ENCODE measurements at places on chromosomes 5 and 9.

DNA sequence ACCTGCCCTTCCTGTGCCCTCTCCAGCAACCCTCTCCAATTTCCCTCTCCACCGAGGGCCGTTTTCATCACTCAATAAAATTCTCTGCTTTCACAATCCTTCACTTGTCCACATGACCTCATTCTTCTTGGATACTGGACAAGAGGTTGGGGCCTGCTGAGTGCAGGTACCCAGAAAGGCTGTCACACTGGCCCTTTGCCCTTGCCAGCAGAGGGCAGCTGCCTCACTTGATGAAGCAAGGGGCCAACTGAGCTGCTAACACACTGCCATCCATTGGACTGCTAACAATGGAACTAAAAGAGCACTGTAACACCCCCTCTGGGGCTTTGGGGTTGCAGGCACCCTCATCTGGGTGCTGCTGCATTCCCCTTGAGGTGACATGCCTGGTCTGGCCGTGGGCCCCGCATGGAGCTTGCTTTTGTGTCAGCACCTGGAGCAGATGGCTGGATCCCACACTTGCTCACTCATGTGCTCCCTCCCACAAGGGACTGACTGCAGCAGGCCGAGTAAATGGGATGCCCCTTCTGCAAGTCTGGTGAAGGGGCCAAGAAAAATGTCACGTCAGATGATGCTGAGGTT is 308.1 kb upstream of the ADCY2 start:
- no peak for DNase-seq

GRCh38 chr9:106403081-106403480 is 459.9 kb upstream of the ZNF462 start:
- no peak for DNase-seq

GRCh38 chr9:135066291-135066690 is 21.2 kb upstream of the OLFM1 start:
- no peak for DNase-seq

DNA sequence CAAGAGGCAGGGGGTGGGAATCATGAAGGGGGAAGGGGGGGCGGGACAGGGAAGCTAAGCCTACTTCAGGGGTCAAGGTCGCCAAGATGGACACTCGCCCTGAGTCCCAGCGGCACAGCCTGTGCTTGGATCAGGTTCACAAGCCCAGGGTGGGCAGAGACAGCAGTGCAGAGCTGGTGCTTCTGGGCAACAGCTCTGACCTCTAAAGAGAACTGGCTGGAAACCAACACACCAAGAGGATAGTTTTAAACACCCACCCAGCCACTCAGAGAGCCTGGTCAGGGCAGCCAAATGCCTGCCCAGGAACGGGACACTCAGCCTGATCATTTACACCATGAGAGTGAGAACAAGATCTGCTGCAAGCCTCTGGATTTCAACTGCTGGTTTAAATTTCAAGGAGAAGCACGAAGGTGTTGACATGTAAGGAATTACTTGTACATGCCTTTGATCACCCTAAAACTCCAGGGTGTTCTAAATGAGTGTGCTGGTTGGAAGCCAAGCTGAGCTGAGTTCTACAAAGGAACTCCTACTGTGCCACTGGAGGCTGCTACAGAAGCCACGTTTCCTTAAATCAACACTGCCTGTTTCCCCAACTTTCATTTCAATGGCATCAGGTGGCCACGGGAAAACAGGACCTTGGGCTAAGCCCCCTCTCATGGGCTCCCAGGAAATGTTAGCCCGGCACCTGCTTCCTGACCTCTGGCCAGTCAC is 91.5 kb downstream of the TTLL11 start:
- no peak for DNase-seq

GRCh38 chr5:164614707-164615106 is 1109.3 kb downstream of the MAT2B start:
- DNase-seq: no peak

DNA sequence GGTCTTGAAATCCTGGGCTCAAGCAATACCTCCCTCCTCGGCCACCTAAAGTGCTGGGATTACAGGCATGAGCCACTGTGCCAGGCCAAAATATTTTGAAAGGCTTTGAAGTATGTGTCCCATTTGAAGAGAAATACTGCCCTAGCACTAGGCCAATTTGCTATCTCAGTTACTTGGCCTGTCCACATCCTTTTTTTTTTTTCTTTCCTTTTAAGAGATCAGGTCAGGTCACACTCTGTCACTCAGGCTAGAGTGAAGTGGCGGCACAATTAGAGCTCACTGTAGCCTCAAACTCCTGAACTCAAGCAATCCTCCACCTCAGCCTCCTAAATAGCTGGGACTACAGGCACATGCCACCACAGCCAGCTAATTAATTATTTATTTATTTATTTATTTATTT is 84.2 kb downstream of the NR6A1 start:
- DNase-seq: no peak

GRCh38 chr5:108727236-108727650 is 20.5 kb upstream of the FER start:
- DNase-seq: no peak

GRCh38 chr5:99243111-99243510 is 314.3 kb upstream of the CHD1 start:
- DNase-seq: no peak

DNA sequence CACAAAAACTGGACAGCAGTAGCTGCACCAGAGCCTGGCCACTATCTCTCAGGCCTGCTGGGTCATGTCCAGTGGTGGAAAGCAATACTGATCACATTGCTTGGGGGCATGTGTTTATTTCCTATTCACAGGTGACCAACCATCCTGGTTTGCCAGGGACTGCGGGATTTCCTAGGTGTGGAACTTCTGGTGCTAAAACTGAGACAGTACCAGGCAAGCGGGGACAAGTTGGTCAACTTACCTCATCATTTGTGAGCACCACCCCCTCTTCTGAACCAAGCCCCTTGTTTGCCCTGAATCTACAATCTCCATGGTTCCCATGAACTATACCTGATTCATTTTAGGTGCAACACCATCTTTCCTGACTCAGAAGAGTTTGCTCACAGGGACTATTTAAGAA is 81.3 kb downstream of the TNC start:
- no peak for DNase-seq

DNA sequence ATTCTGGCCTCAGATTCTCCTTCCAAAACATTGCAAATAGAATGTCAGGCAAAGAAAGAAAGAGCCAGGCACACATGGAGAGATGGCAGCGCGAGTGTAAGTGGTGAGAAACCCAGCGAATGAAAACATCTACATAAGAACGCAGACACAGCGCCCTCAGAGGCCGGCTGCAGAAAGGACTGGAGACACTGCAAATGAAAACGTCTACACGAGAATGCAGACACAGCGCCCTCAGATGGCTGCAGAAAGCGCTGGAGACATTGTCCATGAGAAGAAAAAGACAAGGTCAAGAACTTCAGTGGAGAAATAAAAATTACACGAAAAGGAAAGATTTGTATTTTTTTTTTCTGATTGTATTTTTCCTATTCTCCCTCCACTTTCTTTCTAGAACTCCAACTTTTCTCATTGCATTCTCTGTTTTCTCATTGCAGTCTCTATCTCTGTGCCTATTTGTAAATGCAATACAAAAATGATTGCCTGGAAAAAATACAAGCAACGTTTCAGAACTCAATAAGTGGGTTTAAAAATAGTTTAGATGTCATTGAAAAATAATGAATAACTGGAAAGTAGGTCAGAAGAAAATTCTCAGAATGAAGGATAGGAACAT is 117.9 kb upstream of the LPCAT1 start:
- peak; percentile 63 for DNase-seq

- DNase-seq: no peak
Measured at GRCh38 chr9:132048201-132048600, 31.5 kb downstream of the MED27 start.

GRCh38 chr5:3107156-3107611 is 355.7 kb upstream of the IRX2 start:
- no peak for DNase-seq

DNA sequence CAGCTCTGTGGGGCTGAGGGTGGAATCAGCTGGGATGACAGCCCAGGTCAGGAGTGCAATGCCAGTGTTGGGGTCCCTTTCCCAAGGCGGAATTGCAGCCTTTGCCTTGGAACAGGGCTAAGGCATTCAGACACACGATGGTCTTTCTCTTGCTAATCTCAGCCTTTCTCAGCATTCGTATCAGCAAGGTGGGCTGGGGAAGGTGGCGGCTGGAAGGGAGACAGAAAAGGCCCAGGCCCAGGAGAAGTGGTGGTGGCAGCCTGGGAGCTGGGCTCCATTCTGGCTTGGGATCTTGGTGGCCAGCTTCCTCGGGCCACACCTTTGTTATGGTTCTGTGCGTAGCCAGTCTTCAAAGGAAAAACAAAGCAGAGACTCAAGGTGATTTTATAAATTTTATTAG is 1.1 kb upstream of the ARHGEF28 start:
- DNase-seq: no peak

- DNase-seq: no peak
Measured at GRCh38 chr5:155728146-155728856, 598.7 kb upstream of the SGCD start.

- no peak for DNase-seq
Measured at GRCh38 chr5:145203193-145203592, 631.9 kb downstream of the PRELID2 start.

- DNase-seq: no peak
Measured at GRCh38 chr9:108543251-108543778, 312.5 kb downstream of the ACTL7B start.
